Fibroblast of skin of right quadriceps (primary cell): ENCODE measurements at places on chromosomes 12 and 14.

DNA sequence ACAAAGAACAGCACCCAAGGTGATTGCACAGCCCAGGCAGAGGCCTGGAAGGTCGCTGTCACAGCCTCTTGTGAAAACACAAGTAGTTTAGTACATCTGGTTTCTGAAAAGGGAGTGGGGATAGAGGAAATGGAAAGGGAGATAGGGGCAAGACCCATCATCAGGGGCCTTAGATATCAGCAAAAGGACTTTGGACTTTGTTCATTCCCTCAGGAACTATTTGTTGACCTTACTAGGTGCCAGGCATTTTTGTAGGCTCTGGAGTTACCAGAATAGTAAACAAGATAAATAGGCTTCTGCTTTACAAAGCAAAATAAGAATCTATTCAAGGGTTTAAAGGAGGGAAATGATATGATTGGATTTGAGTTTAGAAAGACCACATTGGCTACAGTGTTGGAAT lies 199.4 kb upstream of the CDKN3 start:
- no peak for DNase-seq

DNA sequence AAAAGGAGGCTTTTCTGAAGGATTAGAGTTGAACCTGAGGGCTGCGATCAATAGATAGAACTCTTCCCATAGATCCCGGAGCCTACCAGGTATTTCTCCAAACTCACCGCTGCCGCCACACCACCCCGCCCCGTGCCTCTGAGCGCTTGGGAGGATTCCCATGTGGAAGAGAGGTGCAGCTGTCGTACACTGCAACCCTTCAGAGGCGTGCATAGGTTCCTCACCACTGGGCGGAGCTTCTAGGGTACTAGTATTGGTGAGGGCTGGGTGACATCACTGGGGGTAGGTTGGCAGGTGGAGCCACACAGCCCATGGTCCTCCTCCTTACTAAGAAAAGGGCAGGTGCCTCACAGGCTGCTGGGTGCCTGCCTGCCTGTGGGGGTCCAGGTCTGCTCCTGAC lies 127.0 kb downstream of the TSPAN9 start:
- no peak for DNase-seq

- DNase-seq = peak; percentile 22
Observed at GRCh38 chr14:31411218-31411727, 9.1 kb downstream of the HEATR5A start.

DNA sequence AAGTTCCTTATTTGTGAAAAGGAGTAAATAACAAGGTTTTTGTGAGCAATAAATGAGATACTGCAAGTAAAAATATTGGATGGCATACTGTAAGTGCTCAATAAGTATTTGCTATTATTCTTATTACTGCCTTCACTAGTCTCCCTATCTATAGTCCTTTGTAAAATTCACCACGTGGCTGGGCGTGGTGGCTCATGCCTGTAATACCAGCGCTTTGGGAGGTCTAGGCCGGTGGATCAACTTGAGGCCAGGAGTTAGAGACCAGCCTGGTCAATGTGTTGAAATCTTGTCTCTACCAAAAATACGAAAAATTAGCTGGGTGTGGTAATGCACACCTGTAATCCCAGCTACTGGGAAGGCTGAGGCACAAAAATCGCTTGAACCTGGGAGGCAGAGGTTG lies 18.6 kb upstream of the CALM1 start:
- DNase-seq = no peak

DNA sequence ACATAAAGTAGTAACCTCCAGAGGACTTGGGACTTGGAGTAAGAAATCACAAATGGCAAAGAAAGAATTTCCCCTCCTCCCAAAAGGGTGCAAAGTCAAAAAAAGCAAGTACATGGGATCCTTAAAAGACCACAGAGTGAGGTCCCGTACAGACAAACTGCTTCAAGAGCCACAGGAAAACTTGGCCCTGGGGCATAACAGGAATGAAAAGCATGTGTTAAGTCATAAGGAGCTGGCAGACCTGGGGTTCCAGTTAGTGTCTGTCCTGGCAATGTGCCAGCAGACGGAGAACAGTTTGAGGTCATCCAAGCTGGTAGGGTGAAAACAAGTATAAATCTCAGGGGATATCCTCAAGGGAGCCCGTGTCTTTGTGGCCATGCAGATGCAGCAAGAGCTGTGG lies 73.2 kb downstream of the HSD17B6 start:
- DNase-seq = peak; percentile 67

- DNase-seq = no peak
Observed at GRCh38 chr12:3933074-3933818, 60.0 kb upstream of the PARP11 start.

GRCh38 chr12:97159377-97159776 lies 252.3 kb downstream of the NEDD1 start:
- no peak for DNase-seq
